Activated CD4-positive, alpha-beta T cell treated with anti-CD3 and anti-CD28 coated beads for 36 hours (primary cell): ENCODE measurements at places on chromosomes 3 and 15.

GRCh38 chr3:133042778-133043177 is 4.6 kb downstream of the TMEM108 start:
- no peak for DNase-seq

- no peak for DNase-seq
These were observed 27.2 kb downstream of the PLCL2 start for GRCh38 chr3:16911916-16912315.

DNA sequence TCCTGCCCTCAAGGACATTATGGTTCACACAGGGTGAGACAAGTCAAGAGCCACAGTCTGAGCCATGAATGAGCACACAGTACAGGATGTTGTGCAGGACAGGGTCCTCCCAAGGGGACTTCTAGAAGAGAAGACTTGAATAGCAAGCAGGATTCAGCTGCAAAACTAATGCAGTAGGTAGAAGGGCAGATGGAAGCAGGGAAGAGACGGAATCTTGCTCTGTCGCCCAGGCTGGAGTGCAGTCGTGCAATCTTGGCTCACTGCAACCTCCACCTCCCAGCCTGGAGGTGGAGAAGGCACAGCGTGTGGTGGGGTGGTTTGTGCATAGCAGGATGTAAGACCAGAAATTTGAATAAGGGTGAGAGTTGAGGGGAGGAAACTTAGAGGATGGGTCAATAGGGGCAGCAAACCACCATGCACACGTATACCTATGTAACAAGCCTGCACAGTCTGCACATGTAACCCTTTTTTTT is 8.0 kb downstream of the BCL2L10 start:
- no peak for DNase-seq

GRCh38 chr3:139307072-139307491 is 36.7 kb upstream of the MRPS22 start:
- DNase-seq: no peak

DNA sequence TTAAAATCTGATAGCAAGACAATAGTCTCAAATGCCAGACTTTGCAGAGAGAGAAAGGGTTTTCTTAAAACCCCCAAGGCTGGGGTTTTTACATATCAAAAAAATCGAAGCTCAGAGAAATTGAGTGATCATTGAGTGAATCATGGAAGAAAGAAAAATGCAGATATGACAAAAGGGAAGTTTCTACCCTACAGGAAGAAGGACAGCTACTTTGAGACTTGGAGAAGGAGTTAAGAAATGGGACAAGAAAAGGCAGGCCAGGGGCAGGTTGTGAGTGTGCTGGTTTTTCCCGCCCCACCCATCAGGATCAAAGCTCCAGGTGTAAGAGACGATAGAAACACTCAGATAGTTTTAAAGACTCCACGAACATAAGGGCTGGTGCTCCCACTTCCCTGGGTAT is 18.6 kb downstream of the TMEM158 start:
- DNase-seq: no peak

- no peak for DNase-seq
These were observed 195.3 kb downstream of the ABHD5 start for GRCh38 chr3:43885908-43886618.

DNA sequence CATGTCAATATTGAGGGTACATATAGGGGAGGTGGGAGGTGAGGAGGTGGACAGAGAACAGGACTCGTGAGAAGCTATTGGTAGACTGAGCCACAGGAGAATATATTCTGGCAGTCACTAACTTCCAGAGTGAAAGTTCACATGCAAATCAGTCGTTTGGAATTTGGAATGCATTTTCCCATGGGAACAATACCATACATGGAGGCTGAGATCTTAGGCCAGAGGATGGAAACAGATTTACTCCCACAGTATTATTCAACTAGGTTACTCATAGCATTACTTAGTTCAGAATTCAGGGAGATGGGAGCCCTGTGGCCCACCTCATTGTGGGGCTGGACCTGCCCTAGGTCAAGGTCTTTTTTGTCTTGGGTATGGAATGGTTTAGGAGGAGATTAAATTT is 36.4 kb upstream of the ABHD2 start:
- no peak for DNase-seq

DNA sequence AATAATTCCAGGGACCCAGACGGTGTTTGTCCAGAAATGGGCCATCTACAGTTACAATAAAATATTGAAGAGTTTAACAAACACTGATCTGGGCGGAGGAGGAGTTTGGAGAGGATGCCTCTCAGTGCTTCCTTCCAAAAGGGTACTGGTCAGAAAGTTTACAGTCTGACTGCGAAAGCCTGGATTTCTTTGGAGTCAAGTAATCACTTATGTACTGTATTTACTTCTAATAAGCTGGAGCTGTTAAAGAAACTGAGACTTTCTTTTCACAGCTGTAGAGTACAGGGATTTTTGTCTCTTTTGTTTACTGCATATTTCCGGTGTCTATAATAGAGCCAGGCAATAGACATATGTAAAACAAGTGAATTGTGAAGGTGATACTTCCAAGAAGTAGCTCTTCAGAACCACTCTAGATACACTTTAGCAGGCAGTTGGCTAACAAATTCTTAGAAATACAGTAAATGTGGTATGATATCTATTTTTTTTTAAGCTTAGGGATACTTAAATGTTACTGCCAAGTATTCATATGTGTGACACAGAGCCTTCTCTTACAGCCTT is 22.1 kb upstream of the NEO1 start:
- no peak for DNase-seq

DNA sequence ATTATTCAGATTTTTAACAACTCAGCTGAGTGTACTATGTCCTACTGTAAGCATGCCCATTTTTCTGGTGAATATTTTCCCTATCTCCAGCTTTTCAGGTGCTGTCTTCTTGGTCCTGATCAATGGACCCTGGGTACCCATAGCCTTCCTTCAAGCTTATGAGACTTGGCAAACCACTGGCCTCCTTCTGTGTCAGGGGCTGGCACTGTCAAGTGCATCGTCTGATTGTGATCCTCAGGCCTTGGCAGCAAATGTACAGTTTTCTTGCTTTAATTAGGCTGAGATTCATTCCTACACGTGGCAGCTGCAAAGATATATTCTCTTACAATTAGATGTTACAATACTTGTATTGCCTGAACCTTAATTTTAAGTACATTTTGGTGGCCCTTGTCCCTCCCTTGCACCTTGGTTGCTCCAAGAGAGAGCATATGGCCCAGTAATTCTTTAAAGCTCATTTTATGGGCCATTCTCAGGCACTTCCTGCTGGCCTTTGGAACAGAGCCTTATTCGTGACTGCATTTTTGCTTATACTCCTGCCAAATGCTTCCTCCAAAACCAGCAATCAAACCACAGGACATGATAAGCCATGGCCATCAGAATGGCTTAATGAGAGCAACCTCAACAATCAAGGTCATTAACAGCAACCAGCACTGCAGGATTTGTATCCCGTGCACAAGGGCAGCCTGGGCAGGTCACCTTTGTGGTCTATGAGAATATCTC is 179.9 kb downstream of the CNTN6 start:
- DNase-seq: no peak

- DNase-seq: peak; percentile 39
These were observed 70.6 kb upstream of the BHLHE40 start for GRCh38 chr3:4908433-4909156.

- DNase-seq: no peak
These were observed 48.2 kb upstream of the FGD5 start for GRCh38 chr3:14770591-14770990.

DNA sequence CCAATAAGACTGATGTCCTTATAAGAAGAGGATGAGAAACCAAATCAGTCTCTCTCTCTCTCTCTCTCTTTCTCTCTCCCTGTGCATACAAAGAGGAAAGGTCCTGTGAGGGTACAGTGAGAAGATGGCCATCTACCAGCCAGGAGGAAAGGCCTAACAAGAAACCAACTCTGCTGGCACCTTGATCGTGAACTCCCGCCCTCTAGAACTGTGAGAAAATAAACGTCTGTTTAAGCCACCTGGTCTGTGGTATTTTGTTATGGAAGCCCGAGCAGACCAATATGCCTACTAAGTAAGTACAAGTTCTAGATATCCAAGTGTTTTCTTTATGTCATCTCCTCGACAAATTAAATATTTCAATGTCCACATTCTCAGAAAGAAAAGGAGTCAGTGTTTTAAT is 44.9 kb upstream of the TMC3 start:
- no peak for DNase-seq

GRCh38 chr3:113214917-113215595 is 3.7 kb downstream of the BOC start:
- DNase-seq: no peak

- DNase-seq: no peak
These were observed 84.9 kb downstream of the RFTN1 start for GRCh38 chr3:16428612-16429011.

GRCh38 chr15:32007355-32007960 is 22.9 kb upstream of the CHRNA7 start:
- no peak for DNase-seq

- no peak for DNase-seq
These were observed at the start of gene NR2E3 for GRCh38 chr15:71810256-71811035. TSS of gene NR2E3 (plus strand) at chr15:71810554. CDS start at chr15:71810744, 190 bp downstream.

DNA sequence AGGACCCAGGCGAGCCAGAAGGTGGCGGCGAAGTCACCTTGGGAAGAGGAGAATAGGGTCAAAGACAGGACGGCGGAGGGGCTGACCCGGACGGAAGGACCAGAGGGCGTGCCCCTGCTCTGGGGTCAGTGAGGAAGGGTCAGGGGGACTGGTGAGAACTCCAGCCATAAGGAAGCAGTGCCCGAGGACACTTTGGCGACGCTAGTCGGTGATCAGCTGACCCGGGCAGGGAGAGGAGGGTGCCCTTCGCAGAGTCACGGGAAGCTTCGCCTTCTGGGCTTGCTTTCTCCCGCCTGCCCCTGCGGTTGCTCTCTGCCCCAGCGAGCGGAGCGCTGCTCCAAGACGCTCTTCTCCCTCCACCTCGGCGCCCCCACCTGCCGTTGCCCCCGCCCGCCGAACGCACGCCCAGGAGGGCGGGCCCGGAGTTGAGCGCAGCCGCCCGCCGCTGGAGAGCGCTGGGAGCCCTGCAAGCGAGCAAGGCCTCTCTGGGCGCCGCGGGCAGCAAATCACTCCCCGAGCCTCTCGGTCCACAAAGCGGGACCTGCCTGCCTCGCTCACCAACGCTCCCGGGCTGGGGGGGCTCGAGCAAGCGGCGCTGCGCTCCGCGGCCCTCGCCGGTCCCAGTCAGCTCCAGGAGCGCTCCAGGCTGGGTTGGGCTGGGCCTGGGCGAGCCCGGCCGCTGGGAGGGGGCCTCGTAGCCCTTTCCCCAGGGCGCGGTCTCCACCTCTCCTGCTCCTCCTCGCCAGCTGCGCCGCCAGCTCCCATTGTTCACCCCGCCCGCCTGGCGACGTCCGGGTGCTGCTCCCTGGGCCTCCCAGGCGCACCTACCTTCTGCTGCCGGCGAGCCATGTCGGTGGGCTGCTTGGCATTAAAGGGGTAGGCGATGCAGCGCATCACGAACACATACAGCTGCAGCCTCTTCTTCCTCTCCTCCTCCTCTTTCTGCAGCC is 1.2 kb downstream of the CADPS start:
- DNase-seq: peak; percentile 13

GRCh38 chr3:186653984-186654383 is 11.8 kb upstream of the HRG start:
- no peak for DNase-seq

DNA sequence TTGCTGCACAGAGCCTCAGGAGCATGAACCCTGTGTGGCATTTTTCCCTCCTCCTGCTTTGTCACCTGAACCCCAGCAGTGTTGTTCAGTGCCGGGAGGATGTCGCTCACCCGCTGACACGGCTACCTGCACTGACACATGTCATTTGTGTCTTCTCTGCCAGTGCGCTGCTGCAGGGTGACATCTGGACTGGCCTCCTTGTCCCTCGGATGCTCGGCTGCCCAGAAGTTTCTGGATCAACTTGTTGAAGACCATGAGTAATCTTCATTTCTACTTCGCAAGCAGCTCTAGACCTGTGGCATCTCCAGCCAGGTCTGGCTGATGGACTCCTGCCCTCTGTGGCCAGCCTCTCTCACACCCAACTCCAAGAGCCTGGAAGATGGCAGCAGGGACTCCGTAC is 311.1 kb upstream of the C2CD4B start:
- DNase-seq: no peak

DNA sequence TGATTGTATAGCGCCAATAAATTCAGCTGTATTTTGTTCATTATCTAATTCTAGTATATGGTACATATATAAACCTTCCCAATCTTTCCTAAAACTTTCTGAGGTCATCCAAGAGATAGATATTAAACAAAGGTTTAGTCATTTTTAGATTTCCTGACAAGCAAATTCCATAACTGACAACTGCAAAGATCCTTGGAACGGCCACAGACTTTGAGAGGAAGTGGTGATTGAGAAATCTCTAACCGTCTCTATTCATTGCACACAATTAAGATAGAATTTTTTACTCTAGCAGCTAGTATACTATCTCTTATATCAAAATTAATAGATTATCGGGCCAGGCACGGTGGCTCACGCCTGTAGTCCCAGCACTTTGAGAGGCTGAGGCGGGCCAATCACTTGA is 4.7 kb downstream of the CSNK1G1 start:
- DNase-seq: no peak

- DNase-seq: no peak
These were observed 1083.7 kb upstream of the CFAP20DC start for GRCh38 chr3:60133269-60134162.

- no peak for DNase-seq
These were observed 2.5 kb downstream of the UBP1 start for GRCh38 chr3:33437556-33438283.

- no peak for DNase-seq
These were observed 149.5 kb downstream of the SPATA16 start for GRCh38 chr3:172991424-172991996.
